Camera-type eye (tissue), 1 donor: ENCODE measurements at places on chromosomes 6 and 20. TPM values are rescaled to one million over a fixed set of nuclear protein-coding genes. Genes with fewer than 3 reads are reported as not detected.

The PROCR gene
- total RNA-seq: 22.7 TPM

The BTNL2 gene
- not detected for total RNA-seq

The BYSL gene
- 15.6 TPM for total RNA-seq

The CRISP3 gene
- total RNA-seq: 0.22 TPM

The SCUBE3 gene
- total RNA-seq: 10.0 TPM

The KPNA5 gene
- 49.8 TPM for total RNA-seq
